ENCODE measurements at places on chromosomes 7 and 10.

DNA sequence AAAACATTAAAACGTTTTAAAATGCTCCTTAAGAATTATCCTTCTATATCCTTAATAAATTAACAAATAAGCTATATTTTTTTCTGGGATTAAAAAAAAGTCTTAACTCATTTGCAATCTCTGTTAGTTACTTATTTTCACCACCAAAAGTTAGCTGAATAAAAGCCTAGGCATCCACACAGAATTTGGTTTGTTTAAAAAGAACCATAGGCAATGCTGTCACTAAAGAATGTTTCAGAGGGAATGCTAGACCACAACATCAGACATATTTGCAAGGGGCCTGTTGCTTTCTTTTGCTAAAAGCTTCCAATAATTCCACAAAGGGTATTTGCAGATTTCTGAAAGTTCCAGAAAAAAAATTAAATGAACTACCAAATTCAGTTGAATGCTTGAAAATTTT, 244.2 kb downstream of the POU6F2 start:
- DNase-seq: no peak

DNA sequence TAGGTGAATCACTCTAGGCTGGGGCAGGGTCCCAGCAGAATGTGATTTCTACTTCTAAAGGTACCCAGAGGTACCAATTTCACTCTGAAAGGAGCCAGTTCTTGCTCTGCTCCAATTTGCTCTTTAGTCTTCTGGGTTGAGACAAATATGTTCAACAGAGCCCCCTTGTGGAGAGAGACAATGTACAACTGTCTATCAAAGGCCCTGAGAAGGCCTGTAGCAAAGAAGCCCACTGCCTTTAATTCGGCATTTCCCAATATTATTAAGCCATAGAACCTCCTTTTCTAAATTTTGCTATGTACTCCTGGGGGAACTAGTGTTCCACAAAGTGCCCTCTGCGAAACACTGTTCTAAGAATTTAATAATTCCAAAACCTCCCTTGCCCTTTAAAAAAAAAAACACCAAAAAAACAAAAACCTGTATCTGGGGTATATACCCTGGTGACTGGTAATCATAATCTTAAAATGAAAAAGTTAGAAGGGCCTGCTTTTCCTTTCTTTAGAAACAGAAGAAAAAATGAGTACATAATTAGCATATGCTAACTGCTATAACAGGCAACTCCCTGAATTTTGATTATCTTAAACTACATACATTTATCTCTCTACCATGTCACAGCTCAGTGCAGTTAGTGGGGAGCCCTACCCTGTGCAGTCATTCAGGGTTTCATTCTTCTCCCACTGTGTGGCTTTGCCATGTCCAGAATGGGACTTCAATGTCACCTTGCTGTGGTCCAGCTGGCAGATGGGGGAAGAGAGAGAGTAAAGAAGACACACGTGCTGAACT, 160.9 kb upstream of the BMPER start:
- DNase-seq: no peak

GRCh38 chr7:44305564-44306507, 19.6 kb downstream of the CAMK2B start:
- no peak for DNase-seq

- no peak for DNase-seq
Measured at GRCh38 chr10:78013564-78013963, 15.8 kb downstream of the POLR3A start.

GRCh38 chr7:152076324-152076821, 50.9 kb downstream of the GALNT11 start:
- DNase-seq: no peak

DNA sequence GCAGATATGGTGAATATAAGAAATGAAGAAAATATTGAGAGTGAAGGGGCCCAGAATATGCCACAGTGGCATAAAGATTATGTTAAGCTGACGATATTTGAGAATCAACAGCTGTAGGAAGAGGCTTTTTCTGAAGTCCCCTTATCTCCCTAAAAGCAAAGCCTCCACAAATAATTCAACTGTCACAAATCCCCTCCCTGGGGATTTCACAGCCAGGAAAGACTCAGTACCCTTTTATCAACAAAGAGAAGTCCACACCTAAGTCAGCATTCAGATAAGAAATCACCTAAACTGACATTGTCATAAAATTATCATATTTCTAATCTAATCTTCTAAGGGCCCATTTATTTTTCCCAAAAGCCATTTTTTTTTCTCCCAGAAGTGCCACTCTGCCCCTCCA, 284.9 kb upstream of the VWC2 start:
- DNase-seq: no peak

GRCh38 chr10:74539317-74539716, 287.1 kb upstream of the KAT6B start:
- no peak for DNase-seq

- DNase-seq: no peak
Measured at GRCh38 chr7:32150039-32150438, 79.8 kb upstream of the PDE1C start.
